Esophagus muscularis mucosa (tissue), 4 donors: ENCODE measurements at places on chromosomes 6 and 20. TPM values are rescaled to one million over a fixed set of nuclear protein-coding genes. Genes with fewer than 3 reads are reported as not detected.

DNA sequence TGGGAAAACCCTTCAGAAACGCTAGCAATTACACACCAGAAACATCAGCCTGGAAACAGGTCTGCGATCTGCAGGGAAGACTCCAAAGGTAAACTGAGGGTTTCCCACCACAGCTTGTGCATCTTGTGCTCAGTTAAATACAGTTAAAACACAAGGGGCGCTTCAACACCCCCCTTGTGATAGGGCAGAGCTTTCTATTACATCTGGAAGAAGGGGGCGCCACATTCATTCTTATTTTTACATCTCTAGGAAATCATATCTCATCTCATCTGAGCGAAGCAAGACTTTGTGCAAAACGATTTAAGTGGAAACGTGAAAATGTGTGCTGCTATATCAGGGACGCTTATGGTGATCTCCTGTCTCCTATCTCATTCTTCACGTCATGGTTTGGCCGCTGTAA, 58.5 kb downstream of the PRND start:
- DNase-seq = no peak

GRCh38 chr20:50315586-50316551, 125.2 kb downstream of the CEBPB start:
- DNase-seq = no peak

DNA sequence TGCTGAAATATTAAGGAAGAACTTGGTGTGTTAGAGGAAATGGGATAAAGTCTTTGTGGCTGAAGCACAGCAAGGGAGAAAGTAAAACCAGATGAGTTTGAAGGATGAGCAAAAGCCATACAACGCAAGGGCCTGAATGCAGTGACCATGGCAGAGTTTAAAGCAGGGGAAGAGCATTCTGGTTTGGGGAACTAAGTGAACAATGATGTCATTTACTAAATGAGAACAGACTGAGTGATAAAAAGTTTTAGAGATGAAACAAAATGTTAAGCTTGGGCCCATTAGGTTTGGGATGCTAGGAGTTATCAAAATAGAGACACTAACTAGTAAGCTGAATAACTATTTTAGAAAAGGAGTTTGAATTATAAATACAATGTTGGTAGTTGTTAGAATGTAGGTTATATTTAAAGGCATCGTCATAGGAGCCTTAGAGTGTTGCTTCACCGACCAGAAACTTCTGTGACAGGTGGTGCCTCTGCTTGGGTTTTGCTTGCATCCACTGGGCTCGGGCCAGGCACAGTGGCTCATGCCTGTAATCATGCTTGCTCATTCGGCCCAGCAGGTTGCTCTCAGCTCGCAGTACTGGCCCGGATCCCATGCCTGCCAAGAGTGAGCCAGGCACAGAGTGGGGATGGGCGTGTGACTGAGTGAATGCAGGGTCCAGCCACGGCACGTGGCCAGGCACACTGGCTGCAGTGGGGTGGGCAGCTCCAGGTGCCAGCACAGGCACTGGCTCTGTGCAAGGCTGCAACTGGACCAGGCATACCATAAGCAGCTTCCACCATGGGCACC, 37.4 kb upstream of the OPRM1 start:
- no peak for DNase-seq

- no peak for DNase-seq
These were observed 649.4 kb downstream of the HDGFL1 start for GRCh38 chr6:23218751-23219150.

DNA sequence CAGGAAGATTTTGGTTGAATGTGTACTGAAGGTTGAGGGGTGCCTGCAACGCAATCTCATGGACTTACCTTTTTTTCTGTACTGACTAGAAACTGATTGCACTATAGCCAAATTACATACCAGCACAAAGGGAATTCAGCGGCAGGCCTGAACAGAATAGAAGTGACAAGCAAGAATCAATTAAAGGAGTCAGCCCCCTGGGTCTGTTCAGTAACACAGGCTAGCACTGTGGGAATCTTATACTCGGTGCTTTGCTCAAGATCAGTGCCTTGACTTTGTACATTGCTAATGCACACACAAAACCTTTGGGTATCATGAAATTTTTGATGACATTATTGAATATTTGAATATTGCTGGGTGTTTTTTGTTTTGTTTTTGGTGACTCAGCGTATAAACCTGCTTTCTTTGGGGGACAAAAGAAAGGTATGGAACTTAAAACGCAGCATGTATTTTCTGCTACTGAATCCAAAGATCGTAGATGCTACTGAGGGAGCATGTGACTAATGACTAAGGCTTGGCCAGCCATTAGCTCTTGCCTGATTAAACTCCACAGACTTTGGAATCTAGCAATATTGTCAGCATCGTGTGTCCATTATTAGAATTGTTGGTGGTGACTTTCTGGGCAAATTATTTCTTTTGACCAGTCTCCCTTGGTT, 236.6 kb downstream of the ARID1B start:
- no peak for DNase-seq

GRCh38 chr6:5422321-5422915, 161.1 kb downstream of the FARS2 start:
- DNase-seq = no peak

DNA sequence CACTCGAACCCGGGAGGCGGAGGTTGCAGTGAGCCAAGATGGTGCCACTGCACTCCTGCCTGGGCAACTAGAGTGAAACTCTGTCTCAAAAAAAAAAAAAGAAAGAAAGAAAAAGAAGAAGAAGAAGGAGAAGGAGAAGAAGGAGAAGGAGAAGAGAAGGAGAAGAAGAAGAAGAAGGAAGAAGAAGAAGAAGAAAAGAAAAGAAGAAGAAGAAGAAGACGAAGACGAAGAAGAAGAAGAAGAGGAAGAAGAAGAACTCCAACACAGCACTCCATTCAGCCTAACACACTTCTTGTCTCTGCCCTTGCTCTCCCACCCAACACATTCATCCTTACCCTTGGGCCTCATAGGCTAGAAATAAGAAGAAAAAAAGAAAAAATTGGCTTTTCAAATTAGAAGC, 6.9 kb downstream of the ZFP57 start:
- no peak for DNase-seq

GRCh38 chr6:141443032-141443431, 689.7 kb upstream of the GJE1 start:
- no peak for DNase-seq

- peak; percentile 100 for DNase-seq
These were observed at the start of the genes RXRB and SLC39A7 for GRCh38 chr6:33200219-33201146. Gene RXRB (minus strand): TSS chr6:33200665. CDS start chr6:33200476, 189 bp downstream. Gene SLC39A7 (plus strand): TSS chr6:33200867. CDS start chr6:33201246, 379 bp downstream.

- no peak for DNase-seq
These were observed 17.1 kb upstream of the ARMC2 start for GRCh38 chr6:108831104-108831503.

DNA sequence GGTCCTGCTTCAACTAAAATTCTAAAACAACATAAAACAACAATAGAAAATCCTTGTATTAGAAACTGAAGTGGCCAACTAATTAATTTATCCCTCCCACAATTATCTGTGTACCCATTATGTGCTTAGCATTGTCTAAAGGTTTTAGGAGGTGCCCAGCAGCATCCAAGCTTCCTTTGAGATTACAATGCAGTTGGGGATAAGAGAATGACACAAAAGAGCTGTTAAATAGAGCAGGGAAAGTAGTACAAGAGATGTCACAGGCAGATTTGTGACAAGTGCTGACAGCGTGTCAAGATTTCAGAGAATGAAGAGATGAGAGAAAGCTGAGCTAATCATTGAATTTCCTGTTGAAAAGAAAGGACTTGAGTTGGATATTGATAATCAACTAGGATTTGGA, 204.8 kb downstream of the OTOR start:
- DNase-seq = no peak

DNA sequence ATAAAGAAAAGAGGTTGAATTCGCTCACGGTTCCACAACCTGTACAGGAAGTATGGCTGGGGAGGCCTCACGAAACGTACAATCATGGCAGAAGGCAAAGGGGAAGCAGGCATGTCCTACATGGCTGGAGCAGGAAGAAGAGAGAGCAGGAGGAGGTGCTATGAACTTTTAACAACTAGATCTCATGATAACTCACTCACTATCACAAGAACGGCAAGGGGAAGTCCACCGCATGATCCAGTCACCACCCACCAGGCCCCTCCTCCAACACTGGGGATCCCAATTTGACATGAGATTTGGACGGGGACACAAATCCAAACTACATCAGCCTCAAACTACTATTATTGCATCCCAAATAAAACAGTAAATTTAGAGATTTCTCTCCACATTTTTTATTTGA, 53.6 kb upstream of the CST7 start:
- no peak for DNase-seq

- DNase-seq = no peak
These were observed 131.7 kb downstream of the PLCB4 start for GRCh38 chr20:9200620-9201019.

GRCh38 chr6:11353921-11354389, 121.5 kb upstream of the NEDD9 start:
- no peak for DNase-seq

The RPN2 gene
- 102 TPM for total RNA-seq

The CCN6 gene
- not detected for total RNA-seq

The EPPIN gene
- not detected for total RNA-seq

The UBE2J1 gene
- 36.6 TPM for total RNA-seq

The TMEM217 gene
- total RNA-seq = 0.26 TPM

The ANKRD66 gene
- total RNA-seq = not detected
